ENCODE measurements at places on chromosomes 5 and 9.

- DNase-seq = no peak
Observed at GRCh38 chr9:91374939-91375338, 13.2 kb upstream of the AUH start.

DNA sequence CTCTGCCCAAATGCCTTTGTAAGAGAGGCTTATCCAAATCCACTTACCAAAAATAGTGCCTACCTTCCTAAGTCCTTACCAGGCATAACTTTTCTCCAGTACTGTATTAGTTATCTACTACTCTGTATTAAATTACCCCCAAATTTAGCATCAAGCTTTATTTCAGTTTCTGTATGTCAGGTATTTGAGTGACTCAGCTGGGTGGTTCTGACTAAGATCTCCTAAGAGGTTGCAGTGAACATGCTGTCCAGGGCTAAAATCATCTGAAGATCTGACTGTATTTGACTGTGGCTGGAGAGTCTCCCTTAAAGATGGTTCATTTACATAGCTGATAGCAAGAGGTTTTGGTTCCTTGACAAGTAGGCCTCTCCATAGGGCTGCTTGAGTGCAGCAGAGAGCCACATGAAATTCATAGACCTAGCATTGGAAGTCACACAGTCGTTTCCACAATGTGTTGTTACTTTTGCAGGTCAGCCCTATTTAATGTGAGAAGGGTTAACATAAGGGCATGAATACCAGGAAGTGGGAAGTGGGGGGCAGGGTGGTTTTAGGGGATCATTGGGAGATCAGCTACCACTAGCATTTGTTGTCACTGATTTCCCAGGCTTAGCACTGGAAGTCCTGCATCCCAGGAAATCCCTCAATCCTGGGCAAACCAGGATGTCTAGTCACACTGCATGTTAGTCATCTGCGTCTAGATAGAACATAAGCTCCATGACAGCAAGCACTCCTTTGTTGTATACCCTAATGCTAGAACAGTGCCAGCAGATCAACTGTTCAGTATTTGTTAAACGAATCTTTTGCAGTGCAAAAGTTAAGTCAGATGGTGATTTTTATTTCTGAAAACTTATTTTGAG, 2.0 kb upstream of the ZNF622 start:
- DNase-seq = no peak

DNA sequence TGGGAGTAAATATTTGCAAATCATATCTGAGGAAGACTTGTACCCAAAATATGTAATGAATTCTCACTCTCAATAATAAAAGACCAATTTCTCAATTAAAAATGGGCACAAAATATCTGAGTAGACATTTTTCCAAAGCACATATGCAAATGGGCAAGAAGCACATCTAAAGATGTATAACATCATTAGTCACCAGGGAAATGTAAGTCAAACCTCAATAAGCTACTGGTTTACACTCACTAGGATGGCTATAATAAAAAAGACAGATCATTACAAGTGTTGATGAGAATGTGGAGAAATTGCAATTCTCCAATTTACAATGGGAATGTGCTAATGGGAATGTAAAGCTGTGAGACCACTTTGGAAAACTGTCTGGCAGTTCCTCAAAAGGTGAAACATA, 13.9 kb downstream of the PCSK5 start:
- DNase-seq = no peak

- DNase-seq = no peak
Observed at GRCh38 chr5:87136096-87136495, 131.6 kb upstream of the RASA1 start.

- no peak for DNase-seq
Observed at GRCh38 chr9:122206118-122207046, 22.4 kb downstream of the LHX6 start.

DNA sequence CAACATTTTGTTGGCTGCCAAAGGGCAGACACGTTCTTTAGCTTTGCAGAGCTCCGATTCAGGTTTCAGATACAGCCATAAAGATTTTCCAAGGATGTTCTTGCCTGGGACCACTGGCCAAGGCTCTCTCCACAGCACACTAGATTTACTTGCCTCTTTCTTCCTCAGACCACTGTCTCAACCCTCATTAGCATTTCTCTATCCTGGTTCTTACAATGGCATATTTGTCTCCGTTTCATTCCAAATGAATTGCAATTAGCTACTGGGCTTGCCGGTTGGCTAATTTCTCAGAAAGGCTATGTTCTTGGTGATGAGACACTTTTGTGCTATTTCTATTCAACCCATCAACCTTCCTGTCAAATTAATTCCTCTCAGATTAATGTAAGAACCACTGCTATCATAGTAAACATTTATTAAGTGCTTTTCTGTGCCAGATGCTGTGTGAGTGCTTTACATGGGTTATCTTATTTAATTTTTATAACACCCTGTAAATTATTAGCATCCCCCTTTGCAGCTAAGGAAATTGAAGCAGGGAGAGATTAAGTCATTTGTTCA, 118.4 kb upstream of the NR3C1 start:
- no peak for DNase-seq

DNA sequence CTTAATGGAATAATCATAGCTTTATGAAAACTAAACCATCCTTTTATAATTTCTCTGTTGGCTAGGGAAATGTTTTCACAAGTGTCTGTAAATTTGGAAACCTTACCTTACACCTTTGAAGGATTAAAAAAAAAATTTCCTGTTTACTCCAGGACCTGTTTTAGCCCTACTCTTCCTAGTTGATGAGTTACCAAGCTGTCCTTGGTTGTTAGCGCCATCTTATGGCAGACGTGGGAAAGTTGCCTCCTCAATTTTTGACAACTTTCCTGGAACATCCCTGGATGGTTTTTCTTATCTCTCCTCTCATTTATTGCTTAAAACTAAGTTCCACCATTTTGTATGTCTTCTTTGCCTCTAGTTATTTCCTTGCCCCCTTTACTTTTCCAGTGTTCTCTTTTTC, 25.7 kb downstream of the ZSWIM6 start:
- DNase-seq = no peak

GRCh38 chr9:113660196-113660595, 196.7 kb downstream of the RGS3 start:
- DNase-seq = no peak

GRCh38 chr9:32161720-32162119, 222.7 kb upstream of the ACO1 start:
- no peak for DNase-seq

DNA sequence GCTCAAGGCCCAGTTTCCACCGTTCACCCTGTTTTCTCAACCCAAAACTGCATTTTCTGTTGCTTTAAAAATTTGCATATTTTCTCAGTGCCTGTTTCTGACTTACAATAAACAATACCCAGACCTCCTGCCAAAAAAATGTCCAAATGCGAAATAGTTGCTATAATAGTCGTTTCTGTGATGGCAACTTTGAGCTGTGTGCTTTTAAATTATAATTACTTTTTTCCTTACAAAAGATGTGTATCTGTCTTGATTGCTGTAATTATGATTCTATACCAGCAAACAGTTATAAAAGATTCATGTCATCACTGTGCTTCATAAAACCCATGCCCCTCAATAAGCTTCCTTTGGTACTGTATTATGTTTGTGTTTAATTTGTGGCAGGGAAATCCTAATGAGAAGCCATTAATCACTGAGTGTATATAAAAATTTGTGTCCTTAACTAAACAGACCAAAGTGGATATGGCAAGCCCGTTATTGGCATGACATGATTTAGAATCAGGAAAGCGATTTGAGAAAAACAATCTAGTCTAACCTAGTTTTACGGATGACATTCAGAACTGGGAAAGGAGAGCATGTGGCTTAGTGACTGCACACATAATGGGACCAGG, 5.4 kb upstream of the SLC1A3 start:
- DNase-seq = no peak

DNA sequence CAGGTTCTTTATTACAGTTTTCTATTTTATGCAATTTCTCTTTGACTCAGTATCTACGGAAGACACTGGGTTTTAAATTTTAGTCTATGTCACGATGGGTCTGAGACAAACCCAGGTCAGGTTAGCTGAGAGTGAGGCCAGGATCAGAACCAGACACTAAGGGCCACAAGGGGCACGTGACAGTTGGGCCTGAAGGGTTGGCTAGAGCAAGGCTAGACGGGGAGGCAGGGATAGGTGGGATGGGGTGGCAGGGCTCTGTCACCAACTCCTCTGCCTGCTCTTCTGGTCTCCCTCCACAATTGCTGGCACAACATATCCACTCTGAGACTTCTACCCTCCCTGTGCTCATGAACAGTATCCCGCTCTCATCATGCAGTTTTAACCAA, 76.4 kb downstream of the MED27 start:
- DNase-seq = no peak

GRCh38 chr9:136239983-136240330, 5.7 kb downstream of the QSOX2 start:
- DNase-seq = no peak

- no peak for DNase-seq
Observed at GRCh38 chr5:58412932-58413331, 47.0 kb downstream of the PLK2 start.

GRCh38 chr9:2939368-2939767, 95.5 kb upstream of the PUM3 start:
- no peak for DNase-seq

- DNase-seq = no peak
Observed at GRCh38 chr5:166570865-166571264, 1720.6 kb upstream of the WWC1 start.

GRCh38 chr5:84383816-84384603, 670 bp downstream of the EDIL3 start:
- no peak for DNase-seq

- peak; percentile 67 for DNase-seq
Observed at GRCh38 chr9:129584136-129584535, 36.8 kb downstream of the C9orf50 start.

- DNase-seq = no peak
Observed at GRCh38 chr9:74948937-74949336, 3.8 kb downstream of the C9orf40 start.

DNA sequence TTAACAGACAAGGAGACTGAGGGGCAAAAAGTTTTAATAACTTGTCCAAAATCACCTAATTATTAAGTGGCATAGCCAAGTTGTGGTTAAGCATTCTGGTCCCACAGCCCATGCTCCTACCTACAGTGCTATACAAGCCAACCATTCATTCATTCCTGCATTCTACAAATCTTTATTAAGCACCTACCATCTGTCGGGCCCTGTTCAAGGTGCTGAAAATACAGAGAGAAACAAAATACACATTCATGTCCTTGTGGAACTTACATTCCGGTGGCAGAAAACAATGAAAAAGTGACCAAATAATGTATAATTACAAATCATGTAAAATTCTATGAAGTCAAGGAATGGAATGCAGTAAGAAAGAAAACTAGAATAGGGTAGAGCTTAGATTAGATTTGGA, 27.8 kb upstream of the CDH6 start:
- no peak for DNase-seq

- no peak for DNase-seq
Observed at GRCh38 chr5:82414041-82414388, 135.9 kb upstream of the RPS23 start.

DNA sequence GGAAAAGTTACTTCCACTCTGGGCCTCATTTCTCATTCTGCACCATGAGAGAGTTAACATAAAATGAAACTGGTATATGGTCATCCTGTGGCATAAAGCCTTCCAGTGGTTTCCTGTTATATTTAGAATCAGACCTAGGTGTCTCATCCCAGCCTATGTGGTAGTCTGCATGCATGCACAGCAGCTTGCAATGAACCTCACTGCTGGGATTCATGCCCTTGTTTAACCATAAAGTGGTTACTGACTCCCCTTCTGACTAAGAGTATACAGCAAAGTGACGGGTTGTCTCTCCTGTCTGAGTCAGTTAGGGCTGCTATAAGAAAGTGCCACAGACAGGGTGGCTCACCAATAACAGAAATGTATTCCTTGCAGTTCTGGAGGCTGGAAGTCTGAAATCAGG, 14.7 kb upstream of the TDRD7 start:
- no peak for DNase-seq
